Fibroblast of skin of back (primary cell): ENCODE measurements at places on chromosomes 12 and 14.

DNA sequence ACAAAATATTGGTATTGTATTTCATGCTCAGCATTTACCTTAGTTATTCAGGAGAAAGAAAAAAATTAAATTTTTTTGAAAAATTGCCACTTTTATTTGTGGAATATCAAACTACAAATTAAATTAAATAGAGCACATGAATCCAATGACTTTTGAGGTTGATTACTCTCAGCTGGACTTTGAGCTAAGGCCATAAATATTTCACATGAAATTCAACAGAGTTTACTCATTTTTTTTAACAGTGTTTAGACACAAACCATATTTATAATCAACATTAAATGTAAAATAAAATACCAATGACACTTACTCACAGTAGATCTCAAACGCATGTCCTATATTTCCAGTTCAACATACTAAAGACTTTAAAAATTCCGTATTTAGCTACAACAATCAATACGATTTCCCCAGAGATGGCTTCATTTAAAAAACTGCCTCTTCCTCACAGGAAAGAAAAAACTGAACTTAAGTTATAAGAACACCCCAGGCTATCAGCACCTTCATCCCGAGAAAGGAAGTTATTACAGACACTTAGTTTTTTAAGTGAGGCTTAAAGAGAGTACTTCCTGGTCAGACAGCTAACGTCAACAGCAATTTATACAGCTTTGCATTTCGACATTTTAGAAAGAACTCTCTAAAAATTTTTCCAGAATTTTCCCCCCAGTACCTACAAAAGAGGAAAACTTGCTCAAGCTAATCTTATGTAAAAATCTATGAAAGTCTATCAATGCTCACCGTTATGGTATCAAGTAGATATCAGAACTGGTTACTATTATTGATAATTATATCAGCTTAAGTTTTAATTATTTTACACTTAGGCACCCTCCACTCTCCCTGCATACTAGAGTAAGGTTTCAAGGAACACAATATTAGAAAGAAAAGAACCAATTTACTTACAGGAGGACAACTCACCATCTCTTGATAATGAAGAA is 13.8 kb downstream of the TAOK3 start:
- DNase-seq = no peak

DNA sequence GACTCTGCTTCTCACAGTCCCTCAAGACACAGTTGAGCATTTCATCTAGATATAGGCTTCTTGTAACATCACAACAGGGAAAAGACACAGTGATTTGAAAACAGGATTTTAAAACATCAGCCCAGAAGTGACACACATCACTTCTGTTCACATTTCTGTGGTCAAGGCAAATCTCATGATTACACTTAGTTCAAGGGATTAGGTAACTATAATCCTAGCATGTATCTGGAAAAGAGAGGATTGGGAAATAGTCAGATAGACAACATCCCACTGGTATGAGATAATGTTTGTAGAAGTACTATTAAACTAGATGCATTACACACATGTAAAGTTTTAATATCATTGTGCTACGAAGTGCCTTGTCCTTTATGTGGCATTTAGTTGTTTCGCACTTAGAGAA is 252.6 kb upstream of the PRKD1 start:
- no peak for DNase-seq

- no peak for DNase-seq
Measured at GRCh38 chr14:59566725-59567124, 9.9 kb downstream of the CCDC175 start.

DNA sequence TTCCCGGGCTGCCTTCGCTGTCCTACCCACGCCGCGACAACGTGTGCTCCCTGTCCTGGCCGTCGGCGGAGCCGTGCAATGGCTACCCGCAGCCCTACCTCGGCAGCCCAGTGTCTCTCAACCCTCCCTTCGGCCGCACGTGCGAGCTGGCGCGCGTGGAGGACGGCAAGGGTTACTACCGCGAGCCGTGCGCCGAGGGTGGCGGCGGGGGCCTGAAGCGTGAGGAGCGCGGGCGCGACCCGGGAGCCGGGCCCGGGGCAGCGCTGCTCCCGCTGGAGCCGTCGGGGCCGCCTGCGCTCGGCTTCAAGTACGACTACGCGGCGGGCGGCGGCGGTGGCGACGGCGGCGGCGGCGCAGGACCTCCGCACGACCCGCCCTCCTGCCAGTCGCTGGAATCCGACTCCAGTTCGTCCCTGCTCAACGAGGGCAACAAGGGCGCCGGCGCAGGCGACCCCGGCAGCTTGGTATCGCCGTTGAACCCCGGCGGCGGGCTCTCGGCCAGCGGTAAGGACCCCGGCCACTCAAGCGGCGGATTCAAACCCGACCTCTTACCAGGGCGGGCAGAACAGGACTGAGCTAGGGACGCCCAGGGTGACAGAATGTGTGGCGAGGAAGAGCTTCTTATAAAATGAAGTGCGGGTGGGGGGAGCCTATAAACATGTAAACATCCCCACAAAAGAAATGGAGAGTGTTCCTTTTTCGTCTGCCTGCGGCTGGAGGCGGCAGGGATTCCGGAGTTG is 503 bp downstream of the HOXC12 start:
- DNase-seq = no peak

- no peak for DNase-seq
Measured at GRCh38 chr14:80586131-80586530, 355.4 kb downstream of the CEP128 start.

DNA sequence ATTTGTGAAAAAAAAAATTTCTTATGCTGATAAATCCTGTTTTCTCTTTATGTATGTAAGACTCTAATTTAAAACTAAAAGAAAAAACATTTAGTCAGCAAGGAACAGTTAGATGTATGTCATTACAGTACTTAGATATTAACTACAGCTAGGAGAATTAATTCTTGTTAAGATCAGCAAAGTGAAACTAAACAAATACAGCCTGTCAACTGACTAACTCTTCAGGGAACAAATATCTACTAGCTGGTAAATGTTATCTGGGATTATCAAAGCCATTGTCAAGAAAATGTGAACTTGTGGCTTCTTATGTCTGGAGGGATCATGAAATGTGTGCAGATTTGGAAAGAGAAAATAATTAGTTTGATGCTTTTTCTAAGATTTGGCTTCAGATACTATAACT is 27.5 kb downstream of the MGAT4C start:
- no peak for DNase-seq

- no peak for DNase-seq
Measured at GRCh38 chr14:51321036-51321435, 81.0 kb downstream of the TMX1 start.

DNA sequence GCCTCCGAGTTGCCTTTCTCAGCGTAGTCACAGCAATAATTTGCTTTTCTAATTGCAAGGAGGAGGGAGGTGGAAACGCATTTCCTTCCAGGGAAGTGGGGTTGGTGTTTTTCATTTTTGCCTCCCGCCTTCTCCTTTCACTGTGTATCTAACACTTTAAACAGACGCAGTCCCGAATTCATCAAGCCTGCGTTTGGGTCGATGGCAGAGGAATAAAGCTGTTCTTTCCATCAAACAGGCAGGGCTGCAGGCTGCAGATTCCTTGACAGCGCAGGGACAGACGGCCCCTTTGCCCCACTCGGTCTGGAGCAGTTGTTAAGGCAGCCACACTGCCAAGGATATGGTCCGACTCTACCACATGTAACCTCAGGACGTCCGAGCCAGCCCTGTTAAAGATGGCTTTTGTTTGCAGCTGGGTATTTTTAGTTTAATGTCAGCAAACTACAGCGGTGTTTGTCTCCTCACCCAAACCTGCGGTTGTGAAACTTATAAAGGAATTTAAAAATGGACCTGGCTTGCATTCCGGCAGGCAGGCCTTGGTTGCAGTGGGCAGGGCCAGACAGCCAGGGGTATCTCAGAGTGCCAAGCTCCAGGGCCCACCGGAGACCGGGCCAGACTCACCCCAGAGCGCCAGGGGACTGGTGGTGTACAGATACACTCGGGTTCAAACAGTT is 2.1 kb downstream of the CHST11 start:
- DNase-seq = no peak

- DNase-seq = no peak
Measured at GRCh38 chr14:103650213-103650612, 21.2 kb downstream of the KLC1 start.

- no peak for DNase-seq
Measured at GRCh38 chr14:22533057-22533704, 55.8 kb downstream of the DAD1 start.

DNA sequence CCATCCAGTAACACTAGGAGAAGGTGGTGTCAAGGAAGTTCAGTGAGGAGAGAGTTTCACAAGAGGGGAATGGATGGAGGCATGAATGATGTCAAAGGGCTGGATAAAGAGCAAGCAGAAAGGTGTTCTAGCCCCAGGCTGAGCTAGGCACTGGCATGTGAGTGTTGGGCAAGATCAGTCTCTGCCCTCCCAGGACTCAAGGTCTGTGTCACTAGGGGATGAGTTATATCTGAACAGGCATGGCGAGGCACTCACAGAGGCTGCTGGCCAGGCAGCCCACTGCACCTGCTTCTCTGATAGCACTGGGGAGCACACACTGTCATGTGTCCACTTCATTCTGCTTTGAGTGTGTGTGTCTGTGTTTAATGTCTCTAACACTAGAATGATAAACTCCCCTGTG is 903.8 kb downstream of the BCL11B start:
- no peak for DNase-seq

GRCh38 chr12:46983959-46984841 is 95.2 kb upstream of the PCED1B start:
- DNase-seq = peak; percentile 57

DNA sequence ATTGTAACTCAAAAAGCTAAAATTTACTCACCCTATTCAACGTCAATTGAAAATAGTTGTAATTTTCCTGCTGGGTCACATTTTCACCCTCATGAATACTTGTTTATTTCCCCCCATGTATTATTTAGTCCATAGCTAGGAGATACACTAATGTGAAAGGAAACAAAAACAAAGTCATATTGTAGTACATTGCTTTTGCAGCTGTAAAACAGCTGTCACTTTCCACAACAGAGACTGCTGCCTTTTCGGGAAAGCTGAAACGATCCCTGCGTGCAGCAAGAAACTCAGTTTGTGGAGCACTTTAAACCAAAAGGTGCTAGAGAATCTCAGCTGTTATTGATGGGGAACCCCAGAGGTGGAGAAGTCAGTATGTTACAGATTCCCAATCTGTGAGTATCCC is 4.3 kb downstream of the RACGAP1 start:
- DNase-seq = no peak

- DNase-seq = no peak
Measured at GRCh38 chr12:21453312-21453852, 15.9 kb downstream of the PYROXD1 start.

- no peak for DNase-seq
Measured at GRCh38 chr12:29768372-29768771, 15.4 kb downstream of the TMTC1 start.

DNA sequence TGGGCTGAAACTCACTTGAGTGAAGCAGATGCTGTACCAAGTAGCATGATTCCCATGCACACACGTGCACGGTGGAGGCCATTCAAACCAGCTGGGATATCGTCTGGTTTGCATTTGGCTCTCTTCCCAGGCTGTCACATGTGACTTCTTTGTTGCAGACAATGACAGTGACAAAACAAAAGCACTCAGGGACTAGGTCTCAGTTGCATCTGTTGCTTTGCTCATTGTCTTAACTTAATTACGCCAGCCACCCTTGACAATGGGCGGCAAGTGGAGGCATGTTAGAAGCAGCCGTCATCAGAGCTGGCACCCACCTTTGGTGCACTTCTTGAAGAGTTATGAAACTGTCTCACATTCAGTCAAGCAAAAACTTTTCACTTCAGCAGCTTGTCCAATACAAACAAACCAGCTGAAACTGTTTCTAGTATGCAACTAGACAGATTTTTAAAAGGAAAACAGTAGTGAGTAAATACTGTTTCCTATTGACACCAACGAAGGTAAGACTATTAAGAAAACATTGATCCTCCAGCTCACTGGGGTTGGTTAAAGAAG is 74.3 kb downstream of the IGF1 start:
- no peak for DNase-seq

GRCh38 chr12:45290216-45290605 is 74.3 kb downstream of the ANO6 start:
- peak; percentile 67 for DNase-seq

GRCh38 chr14:85336257-85336656 is 193.7 kb upstream of the FLRT2 start:
- DNase-seq = no peak

- DNase-seq = peak; percentile 11
Measured at GRCh38 chr14:21868442-21869046, 194.9 kb upstream of the OR4E1 start.

GRCh38 chr12:51744235-51744634 is 104.3 kb downstream of the FIGNL2 start:
- no peak for DNase-seq

GRCh38 chr12:128387811-128388422 is 120.9 kb downstream of the TMEM132C start:
- DNase-seq = peak; percentile 19

GRCh38 chr12:101995684-101996083 is 66.1 kb downstream of the WASHC3 start:
- no peak for DNase-seq

- DNase-seq = no peak
Measured at GRCh38 chr14:74237441-74237840, 1.8 kb upstream of the VSX2 start.

DNA sequence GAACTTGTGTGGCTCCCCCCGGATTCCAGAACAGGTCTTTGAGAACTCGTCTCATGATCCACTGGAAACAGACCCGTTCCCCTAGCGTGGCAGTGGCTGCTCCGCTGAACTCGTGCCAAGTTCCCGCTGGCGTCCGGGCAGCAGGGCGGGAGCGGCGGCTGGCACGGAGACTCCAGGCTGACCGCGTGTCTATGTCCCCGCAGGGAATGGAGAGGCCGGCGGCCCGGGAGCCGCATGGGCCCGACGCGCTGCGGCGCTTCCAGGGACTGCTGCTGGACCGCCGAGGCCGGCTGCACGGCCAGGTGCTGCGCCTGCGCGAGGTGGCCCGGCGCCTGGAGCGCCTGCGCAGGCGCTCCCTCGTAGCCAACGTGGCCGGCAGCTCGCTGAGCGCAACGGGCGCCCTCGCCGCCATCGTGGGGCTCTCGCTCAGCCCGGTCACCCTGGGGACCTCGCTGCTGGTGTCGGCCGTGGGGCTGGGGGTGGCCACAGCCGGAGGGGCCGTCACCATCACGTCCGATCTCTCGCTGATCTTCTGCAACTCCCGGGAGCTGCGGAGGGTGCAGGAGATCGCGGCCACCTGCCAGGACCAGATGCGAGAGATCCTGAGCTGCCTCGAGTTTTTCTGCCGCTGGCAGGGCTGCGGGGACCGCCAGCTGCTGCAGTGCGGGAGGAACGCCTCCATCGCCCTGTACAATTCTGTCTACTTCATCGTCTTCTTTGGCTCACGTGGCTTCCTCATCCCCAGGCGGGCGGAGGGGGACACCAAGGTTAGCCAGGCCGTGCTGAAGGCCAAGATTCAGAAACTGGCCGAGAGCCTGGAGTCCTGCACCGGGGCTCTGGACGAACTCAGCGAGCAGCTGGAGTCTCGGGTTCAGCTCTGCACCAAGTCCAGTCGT is 1.5 kb downstream of the APOLD1 start:
- DNase-seq = peak; percentile 83

- DNase-seq = no peak
Measured at GRCh38 chr14:84807673-84808072, 722.3 kb upstream of the FLRT2 start.

- DNase-seq = no peak
Measured at GRCh38 chr12:66724616-66725015, 45.7 kb upstream of the GRIP1 start.

- no peak for DNase-seq
Measured at GRCh38 chr14:24394275-24394674, 4.5 kb upstream of the NYNRIN start.

- no peak for DNase-seq
Measured at GRCh38 chr14:44589180-44589579, 82.1 kb upstream of the FSCB start.
